Renal cortex interstitium (tissue), 15 donors: ENCODE measurements at places on chromosomes 5 and 9. TPM values are rescaled to one million over a fixed set of nuclear protein-coding genes. Genes with fewer than 3 reads are reported as not detected.

Gene CYFIP2
- polyA plus RNA-seq: 109 TPM

Gene MSMP
- 1.1 TPM for polyA plus RNA-seq

Gene LHX3
- not detected for polyA plus RNA-seq

Gene PCSK5
- 14.4 TPM for polyA plus RNA-seq

Gene IL3
- polyA plus RNA-seq: not detected

Gene SLC1A1
- 26.7 TPM for polyA plus RNA-seq

Gene SLC34A3
- polyA plus RNA-seq: 13.8 TPM

Gene STPG3
- 2.6 TPM for polyA plus RNA-seq

Gene COL23A1
- 7.7 TPM for polyA plus RNA-seq

GRCh38 chr5:73189871-73190376 is 16.9 kb downstream of the TMEM174 start:
- DNase-seq: no peak

GRCh38 chr5:167802755-167803431 is 488.6 kb upstream of the WWC1 start:
- no peak for DNase-seq

DNA sequence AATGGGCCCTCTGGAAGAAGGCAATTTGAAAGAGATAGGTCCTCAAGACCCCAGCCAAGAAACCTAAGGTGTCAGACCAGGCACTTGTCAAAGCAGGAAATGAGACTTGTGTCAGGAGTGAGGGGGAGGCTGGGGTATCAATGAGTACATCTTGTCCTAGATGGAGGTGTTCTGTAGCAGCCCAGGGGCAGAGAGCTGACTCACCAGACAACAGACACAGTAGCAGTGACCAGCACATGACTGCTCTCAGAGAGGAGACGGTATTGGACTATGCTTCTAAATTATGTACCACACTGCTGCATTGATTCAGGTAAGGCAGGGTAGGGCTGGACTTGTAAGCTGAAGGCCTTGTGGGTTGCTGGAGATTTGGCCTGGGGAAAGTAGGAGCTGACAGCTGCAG is 551.2 kb upstream of the KLF4 start:
- DNase-seq: no peak

- no peak for DNase-seq
These were observed 101.6 kb downstream of the CRB2 start for GRCh38 chr9:123457583-123457982.

DNA sequence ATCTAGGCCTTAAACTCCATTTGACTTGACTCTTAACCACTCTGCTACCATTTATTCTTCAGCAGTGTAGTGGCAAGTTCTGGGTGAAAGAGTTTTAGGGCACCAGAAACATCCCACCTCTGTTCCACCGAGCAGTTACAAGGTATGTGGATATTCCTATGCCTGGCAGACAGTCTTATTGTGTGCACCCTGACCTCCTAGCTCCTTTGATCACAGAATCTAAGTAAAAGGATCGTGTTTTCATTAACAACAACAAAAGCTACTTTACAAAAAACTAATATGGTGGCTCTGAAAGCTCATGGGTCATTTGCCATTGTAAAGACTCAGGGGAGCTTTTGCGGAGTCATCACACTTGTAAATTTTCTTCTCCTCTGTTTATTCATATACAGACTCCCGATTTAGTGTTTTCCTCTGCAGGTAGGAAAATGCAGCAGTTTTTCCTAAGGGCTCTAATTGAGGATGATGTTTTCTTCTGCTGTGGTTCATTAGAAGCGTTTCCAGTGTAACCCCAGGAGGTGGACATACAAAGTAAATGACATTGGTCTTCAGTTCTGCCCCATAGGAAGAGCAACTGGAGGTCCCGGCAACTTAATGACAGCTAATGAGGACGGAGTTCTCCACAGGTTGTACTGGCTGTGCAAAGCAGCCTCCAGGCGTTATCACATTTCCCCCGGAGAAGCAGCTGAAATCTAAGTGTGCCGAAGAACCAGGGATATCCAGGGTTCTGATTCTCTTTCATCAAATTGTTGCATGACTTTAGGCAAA is 78.2 kb downstream of the ATP10B start:
- no peak for DNase-seq

DNA sequence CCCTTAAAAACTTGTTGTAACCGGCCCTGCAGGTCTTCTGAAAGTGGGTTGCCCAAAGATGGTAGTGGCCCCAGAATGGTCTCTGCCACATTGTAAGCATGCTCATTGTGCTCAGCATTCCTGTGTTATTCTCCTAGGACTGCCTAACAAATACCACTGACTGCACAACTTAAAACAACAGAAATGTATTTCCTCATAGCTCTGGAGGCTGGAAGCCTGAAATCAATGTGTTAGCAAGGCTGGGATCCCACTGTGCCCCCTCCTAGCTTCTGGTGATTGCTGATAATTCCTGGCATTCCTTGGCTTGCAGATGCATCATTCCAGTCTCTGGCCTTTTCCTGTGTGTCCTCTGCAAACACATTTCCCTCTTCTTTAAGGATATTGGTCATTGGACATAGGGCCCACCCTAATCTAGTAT is 3.4 kb upstream of the GCNT4 start:
- no peak for DNase-seq

GRCh38 chr9:23379842-23380241 is 446.2 kb downstream of the ELAVL2 start:
- DNase-seq: no peak

GRCh38 chr9:93297659-93298497 is 113.9 kb downstream of the WNK2 start:
- no peak for DNase-seq

- DNase-seq: no peak
These were observed 674 bp downstream of the C5orf15 start for GRCh38 chr5:133967698-133968203.

GRCh38 chr5:95901676-95902627 is 59.7 kb downstream of the ELL2 start:
- no peak for DNase-seq

DNA sequence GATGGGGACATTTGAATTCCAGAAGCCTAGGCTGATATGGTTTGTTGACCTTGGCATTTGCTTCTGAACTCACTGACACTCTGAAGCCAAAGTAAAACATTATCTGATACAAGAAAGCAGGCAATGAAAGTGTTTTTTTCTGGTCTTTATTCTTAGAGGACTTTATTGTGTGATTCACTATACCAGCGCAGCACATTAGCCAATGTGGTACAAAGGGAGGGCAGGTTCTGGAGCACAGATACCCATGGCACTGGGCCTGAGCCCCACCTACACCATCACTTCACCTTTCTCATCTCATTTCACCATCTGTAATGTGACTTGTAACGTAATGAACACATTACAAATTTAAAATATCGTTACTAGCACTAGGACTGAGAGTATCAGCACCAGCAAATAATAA is 89.7 kb upstream of the ZNF366 start:
- no peak for DNase-seq

GRCh38 chr9:97573482-97574073 is 59.6 kb downstream of the TSTD2 start:
- no peak for DNase-seq

DNA sequence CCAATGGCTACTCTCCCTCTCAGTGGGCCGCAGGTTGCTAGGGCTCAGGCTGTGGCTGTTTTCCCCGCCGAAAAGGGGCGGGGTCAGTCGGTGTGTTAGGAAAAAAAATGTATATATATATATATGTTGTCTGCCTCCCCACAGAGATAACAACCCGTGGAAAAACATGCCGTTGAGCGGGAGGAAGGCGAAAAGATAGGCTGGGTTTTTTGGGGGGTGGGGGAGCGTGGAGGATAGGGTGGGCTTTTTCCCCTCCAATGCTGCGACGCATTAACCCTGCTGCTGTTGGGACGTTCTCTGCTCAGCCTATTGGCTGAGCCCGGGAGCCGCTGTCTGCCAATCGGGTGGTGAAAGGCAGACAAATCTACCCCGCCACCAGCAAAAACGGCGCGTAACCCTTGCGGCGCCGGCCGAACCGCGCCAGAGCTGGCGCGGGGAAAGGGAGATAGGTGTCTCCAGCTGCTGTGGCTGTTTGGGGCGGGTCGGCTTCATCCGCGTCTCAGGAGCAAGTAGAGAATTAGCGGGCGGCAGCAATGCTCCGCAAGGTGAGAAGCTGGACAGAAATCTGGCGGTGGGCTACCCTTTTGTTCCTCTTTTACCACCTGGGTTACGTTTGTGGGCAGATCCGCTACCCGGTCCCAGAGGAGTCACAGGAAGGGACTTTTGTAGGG is at the start of gene PCDHGC4:
Gene PCDHGC4, plus strand, starts transcription at position 390 of the 671 bp plus-strand sequence. Its CDS starts 144 bp downstream, at position 534.
- no peak for DNase-seq

GRCh38 chr5:74952406-74952805 is 86.2 kb upstream of the FAM169A start:
- no peak for DNase-seq

DNA sequence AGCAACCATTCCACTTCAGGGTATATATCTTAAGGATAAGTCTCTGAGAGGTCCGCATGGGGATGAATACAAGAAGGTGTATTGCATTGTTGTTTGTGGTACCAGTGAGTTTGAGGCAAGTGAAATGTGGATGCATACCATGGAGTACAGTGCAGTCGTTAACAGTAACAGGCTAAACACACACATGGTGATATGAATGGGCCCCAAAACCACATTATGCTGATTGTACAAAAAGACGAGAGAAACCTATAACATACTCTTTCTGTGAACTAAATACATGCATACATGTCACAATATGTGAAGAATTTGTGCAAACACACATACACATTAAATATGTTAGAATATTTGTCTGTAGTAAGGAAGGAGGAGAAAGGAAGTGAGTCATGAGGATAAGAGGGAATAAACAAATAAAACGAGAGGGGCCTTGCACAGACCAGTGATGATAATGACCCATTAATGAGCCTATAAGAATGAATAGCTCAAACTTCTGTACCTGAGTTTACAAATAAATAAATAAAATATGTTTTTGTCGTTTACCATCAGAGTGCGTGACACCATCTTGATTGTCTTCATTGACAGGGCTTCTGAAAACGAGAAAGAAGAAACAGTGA is 66.5 kb upstream of the RICTOR start:
- no peak for DNase-seq

GRCh38 chr5:176776141-176776865 is 34.1 kb upstream of the UNC5A start:
- DNase-seq: no peak

DNA sequence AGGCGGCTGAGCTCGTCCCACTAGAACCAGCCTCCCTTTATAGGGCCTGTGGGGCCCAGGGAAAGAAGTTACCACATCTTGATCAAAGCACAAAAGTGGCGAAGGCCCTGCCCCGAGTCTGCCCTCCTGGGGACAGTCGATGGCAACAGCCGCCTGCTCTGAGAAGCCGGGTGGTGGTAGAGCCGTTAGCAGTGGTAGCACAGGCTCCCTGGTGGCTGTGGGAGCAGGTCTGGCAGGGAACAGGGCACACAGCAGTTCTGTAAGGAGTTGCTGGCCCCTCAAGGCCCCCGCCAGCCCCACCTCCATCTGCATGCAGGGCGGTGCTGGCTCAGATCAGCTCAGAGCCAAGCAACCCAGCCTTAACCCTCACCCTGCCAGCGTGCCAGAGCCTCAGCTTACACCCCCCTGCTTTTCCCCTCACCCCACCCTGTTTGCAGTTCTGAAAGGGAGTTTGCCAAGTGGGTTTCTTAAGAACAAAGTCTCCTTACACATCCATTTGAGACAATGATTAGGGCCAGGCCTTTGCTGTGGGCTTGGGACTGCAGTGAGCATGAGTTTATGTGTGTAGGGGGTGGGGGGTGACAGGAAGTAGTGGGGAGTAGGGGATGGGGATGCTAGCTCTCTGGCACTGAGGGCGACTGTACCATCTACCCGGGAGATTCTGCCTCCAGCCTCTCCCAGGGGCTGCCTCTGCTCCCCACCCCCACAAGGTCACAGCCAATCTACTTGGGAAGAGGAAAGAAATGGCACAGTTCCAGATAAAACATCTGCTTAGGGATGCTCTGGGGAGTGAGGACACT is 11.8 kb downstream of the ACSL6 start:
- DNase-seq: no peak

DNA sequence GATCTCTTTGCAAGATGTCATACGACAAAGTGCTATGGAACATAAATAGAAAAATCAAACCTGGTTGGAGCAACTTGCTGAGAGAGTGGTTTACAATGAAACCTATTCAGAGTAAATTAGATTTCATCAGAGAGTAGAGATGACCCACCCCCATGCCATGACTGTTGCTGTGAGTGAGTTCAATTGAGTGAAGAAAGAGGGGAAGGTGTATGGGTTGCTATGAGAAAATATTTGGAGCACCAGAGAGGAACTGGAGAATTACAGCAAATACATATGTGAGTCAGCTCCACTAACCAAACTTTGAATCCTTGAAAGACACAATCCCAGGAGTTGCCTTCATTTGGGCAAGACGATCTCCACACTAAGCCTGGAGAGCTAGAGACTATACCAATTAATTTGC is 217.2 kb downstream of the RFX3 start:
- DNase-seq: no peak
